ENCODE measurements at places on chromosomes 11 and 22.

DNA sequence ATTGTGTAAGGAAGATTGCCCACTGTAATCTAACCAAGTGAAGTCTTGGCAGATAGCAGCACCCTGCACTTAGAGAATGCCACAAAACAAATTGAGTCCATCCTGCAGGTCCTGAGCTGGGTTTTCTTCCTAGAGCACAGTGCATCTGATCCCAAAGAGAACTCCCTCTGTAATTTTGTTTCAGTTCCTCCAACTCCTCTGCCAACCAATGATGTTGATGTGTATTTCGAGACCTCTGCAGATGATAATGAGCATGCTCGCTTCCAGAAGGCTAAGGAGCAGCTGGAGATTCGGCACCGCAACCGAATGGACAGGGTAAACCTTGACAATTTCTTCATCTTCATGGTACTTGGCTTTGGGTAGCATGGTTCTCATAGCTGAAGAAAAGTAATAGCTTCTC is 33.1 kb upstream of the ST14 start:
- no peak for DNase-seq

- DNase-seq: no peak
These were observed 3.8 kb downstream of the NCF4 start for GRCh38 chr22:36864454-36865215.

- no peak for DNase-seq
These were observed 36.0 kb downstream of the PARVA start for GRCh38 chr11:12413141-12414052.

GRCh38 chr22:45268167-45268957 is 16.4 kb upstream of the UPK3A start:
- DNase-seq: peak; percentile 89

DNA sequence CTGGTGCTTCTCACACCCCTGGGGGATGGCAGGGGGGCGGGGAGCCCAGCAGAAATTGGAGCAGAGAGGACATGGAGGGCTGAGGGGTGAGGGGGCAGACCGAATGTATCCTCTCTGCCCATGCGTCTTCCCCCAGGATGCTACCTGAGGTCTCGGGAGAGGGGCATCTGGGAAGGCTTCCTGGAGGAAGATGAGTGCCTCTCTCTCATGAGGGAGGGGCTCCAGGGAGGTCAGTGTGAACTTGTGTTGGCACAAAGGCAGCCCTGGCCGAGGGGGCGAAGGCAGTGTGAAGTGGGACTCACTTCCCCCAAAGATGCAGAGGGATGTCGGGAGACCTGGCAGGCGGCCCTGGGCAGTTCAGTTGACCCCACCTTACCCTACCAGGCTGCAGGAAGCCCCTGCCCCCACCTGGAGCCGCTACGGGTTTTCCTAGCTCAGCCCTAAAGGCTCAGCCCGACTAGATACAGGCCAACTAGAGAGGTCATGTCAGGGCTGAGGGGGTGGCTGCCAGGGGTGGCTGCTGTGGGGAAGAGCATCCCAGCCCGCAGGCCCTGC is 10.4 kb downstream of the ASCL2 start:
- no peak for DNase-seq

DNA sequence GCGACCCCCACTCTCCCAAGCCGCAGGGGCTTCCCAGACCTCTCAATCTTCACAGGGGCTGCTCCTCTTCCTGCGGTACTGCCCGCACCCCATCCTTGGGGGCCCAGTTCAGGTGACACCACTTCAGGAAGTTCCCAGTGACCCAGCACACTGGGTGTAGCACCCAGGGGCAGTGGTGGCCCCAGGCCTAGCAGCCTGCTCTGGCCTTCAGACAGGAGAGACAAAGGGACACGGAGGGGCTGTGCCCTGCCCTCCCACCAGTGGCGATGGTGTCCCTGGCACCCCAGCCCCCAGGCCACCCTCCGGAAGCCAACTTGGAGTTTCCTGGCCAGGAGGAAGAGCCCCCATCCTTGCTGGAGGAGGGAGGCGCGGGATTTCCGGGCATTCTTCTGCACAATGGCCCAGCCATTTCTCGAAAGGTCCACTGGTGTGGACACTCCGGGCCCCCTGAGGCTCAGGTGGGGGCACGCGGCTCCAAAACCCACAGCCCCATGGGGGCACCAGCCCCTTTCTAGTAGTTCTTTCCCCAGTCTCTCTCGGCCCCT is 978 bp upstream of the CLDN5 start:
- no peak for DNase-seq

DNA sequence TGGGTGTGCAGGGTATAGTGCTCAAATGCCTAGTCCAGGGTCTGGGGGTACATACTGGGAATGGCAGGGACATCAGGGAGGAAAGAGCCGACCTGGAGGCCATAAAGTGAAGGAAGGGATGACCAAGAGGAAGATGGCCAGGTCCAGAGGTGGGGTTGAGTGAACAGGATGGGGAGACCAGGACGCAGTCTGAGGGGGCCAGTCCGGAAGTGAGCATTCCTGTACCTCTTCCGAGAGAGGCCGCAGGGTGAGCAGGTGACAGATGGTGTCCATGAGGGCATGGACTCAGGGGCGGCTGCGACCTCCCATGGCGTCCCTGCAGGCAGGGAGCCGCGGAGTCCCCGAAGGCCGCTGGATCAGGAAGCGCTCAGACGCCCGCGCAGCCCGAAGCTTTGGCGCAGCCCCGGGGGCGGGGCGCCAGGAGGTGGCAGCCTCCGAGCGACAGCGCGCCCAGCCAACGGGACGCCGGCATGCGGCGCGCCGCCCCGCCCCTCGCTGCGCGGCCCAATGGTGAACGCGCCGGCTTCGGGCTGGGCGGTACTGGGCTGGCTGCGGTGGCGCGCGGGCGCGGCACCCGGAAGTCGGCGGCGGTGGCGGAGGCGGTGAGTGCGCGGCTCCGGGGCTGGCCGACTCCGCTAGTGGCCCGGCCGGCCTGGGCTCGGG is at the start of gene TANGO2:
Gene TANGO2, plus strand, starts transcription at position 578 of the 663 bp plus-strand sequence. CDS start 15,689 bp downstream, outside the sequence.
- peak; percentile 96 for DNase-seq
